ENCODE measurements at places on chromosomes 3 and 15.

GRCh38 chr3:80492162-80492561 is 724.4 kb upstream of the ROBO1 start:
- no peak for DNase-seq

DNA sequence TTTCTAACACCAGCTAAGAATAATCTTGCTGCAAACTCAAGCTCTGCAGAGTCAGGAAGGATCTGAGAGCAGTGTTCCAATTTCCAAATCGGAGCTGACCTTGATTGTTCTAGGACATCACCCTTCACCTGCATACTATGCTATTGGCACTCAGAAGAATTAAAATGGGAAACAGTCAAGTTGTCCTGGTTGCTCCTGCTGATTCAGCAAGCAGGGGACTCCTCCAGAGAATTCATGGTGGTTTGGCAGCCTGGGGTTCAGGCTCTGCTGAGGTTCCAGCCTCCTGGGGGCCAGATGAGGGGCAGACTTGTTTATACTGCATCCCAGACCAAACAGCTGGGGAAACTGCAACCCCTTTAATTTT is 213.7 kb upstream of the ADAMTS9 start:
- no peak for DNase-seq

GRCh38 chr3:134807189-134807588 is 12.1 kb downstream of the EPHB1 start:
- DNase-seq, result no peak

- DNase-seq, result no peak
Measured at GRCh38 chr15:40915116-40915661, 14.0 kb upstream of the DLL4 start.

DNA sequence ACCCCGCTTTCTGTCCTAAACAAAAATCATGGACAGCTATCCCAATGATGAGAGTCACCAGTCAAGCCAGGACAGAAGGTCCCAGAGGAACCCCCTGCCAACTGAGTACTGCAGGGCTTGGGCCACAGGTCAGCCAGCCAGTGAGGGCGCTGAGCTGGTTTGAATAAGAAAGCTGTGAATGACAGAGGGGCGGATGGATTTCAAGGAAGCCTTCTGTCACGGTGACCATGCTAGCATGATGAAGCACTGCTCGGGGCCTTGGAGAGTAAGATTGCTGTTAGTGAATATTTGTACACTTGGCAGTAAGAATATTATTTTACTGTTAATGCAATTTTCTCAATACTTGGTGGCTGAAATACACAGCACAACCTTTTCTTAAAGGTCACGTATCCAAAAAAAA is 734.0 kb upstream of the NR2F2 start:
- DNase-seq, result no peak

- DNase-seq, result no peak
Measured at GRCh38 chr3:136437043-136437442, 186.9 kb downstream of the PCCB start.

GRCh38 chr3:186802701-186803100 is 3.6 kb downstream of the RFC4 start:
- no peak for DNase-seq

DNA sequence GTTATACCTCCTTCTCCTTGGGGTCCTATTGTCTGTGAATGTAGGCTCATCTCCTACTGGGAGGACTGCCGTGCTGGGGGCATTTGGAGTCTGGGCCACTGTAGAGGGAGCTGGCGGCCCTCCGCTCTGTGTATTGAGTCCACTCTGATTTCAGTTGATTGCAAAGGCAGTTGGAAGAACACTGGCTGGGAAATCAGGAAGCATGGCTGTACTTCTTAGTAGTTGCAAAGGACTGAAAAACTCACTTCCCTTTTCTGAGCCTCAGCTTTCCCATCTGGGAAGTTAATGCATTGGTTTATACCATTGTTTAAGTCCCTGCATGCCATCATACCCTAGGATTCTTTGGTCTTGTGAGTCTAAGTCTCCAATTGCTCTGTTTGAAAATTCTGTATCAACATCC is 46.7 kb downstream of the TMED3 start:
- DNase-seq, result no peak

DNA sequence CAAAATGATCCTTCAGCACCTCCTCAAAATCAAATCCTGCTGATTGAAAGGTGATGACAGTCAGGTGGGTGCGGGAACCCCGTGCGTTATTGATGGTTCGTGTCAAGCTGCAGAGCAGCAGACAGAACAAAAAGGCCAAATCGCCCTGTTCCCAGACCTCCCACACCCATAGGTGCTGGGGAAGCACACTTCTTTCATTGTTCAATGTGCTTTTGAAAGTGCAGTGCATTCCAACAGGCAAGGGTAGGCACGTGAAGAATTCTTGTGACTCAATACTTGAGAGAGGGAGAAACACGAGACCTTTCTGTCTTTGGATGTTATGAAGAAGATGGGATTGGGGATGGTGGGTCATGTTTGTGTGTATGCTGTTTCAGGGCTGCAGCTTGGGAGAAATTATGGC is 514.0 kb downstream of the MCTP2 start:
- DNase-seq, result no peak

DNA sequence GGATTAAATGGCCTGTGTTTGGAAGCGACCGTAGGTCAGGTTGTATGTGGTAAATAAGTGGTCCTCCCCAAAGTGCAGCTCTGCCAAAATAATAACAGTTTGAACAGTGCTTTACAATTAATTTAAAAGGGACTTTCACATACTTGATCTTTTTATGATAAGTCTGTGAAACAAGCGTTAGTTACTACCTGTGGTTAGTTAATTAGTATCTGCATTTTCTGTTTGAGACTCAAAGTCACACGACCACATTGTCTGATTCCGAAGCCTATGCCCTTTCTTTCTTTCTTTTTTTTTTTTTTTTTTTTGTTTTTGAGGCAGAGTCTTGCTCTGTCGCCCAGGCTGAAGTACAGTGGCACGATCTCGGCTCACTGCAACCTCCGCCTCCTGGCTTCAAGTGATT is 45.1 kb downstream of the ATG7 start:
- DNase-seq, result no peak

DNA sequence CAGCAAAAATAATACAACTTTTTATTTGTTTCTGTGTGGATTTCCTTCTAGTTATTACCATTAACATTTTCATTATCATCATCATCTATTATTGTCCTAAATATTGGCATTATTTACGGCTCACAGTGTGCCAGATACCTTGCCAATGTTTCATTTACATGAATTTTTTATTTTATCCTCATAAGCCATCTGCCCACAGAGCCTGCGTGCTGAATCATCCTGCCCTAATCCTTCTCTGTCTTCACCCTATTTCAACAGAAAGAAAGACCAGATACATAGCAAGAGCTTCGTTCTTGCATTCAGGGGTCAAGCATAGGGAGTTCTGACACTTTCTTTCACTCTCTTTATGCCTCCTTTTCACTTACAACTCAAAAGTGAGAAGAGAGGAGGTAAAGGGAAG is 82.0 kb downstream of the KCNMB2 start:
- no peak for DNase-seq

GRCh38 chr15:80455051-80455648 is 51.0 kb downstream of the ARNT2 start:
- DNase-seq, result peak; percentile 72

DNA sequence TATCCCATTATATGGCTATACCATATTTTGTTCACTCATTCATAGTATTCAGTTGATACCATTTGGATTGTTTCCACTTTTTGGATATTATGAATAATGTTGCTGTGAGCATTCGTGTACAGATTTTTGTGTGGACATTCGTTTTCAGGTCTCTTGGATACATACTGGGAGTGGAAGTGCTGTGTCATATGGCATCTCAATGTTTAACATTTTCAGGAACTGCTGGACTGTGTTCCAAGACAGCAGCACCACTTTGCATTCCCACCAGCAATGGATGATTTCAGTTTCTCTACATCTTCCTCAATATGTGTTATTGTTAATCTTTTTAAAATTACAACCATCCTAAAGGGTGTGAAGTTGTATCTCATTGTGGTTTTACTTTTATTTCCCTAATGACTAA is 34.6 kb downstream of the SLC7A14 start:
- DNase-seq, result no peak

GRCh38 chr3:129317014-129317771 is 38.5 kb downstream of the HMCES start:
- no peak for DNase-seq

DNA sequence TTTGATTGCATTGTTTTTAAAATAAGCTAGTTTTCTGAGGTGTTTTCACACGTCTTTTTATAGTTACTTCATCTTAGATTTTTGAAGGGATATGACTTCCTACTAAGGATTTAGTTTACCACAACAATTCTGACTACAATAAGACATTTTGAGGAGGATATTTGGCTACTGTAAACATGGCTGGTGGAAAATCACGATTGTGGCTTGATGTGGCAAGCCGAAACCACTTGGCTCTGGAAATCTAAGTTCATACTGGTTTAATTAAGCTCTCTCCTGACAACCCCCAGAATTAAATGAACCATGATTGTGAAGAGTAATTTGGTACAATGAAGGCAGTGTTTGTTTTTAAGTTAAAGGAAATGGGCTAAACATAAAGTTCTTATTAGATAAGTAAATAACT is 30.8 kb downstream of the ST3GAL6 start:
- DNase-seq, result no peak

- no peak for DNase-seq
Measured at GRCh38 chr15:72338148-72338547, 18.2 kb upstream of the CELF6 start.

GRCh38 chr3:171443211-171443957 is 16.8 kb downstream of the TNIK start:
- DNase-seq, result no peak

DNA sequence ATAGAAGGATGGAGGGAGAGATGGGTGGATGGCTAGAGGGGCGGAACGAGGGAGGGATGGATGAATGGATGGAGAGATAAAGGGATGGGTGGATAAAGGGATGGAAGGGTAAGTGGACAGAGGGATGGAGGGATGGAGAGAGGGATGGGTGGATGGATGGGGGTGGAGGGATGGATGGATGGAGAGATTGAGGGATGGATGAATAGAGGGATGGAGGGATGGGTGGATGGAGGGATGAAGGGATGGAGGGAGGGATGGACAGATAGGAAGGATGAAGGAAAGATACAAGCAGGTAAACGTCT is 313.3 kb downstream of the UACA start:
- DNase-seq, result no peak

DNA sequence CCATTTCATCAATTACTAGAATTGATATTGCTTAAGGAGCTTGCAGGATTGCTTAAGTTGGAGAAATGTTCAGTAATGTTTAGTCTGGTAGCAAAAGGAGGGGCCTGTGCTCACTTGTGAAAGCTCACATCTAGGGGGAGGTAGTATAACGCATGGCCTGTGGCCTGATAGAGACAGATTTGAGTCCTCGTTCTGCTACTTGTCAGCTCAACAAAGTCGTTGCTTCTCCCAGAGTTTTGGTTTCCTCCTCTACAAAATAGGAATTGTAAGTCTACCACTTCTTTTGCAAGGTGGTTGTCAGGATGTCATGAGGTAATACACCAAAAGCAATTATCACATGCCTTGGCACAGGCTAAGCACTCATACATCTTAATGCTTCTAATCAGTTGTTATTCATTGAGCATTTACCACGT is 1.3 kb downstream of the ST3GAL6 start:
- no peak for DNase-seq

DNA sequence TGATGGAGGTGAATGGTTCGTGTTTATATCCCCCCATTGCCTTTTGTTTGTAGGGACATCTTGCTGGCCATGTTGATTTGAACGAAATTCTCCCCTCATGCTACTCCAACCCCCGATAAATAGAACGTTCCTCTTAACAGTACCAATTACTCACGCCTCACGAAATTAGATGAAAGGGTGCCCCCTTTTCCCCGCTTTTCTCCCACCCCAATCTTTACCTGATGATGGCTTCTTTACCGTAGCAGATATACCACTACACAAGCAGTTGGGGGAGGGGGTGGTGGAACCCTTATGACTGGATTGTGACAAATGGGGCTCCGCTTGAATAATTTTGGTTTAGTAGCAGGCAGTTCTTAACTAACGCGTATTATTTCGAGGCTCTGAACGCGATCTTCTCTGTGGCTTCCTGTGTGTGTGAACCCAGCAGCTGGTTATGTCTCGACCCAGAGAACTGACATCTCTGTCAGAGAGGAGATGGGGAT is 1.1 kb downstream of the PIAS1 start:
- peak; percentile 30 for DNase-seq

DNA sequence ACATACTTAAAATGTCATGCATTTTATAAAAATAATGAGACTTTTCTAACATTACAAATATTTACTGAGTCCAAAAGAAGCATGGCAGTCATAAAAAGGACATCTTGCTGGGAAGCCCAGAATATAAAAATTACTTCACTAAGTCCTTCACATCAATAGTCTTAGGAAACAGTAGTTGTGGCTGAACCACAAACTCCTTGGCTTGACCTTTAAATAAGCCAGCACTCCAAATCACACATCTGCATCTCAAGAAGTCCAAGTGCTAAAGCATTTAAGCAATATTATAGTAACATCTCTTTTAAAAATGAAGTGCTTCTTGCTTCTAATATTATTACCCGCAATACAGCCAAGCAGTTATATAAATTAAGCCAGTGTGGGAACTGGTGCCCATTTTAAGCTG is 8.8 kb downstream of the CCNL1 start:
- DNase-seq, result no peak

DNA sequence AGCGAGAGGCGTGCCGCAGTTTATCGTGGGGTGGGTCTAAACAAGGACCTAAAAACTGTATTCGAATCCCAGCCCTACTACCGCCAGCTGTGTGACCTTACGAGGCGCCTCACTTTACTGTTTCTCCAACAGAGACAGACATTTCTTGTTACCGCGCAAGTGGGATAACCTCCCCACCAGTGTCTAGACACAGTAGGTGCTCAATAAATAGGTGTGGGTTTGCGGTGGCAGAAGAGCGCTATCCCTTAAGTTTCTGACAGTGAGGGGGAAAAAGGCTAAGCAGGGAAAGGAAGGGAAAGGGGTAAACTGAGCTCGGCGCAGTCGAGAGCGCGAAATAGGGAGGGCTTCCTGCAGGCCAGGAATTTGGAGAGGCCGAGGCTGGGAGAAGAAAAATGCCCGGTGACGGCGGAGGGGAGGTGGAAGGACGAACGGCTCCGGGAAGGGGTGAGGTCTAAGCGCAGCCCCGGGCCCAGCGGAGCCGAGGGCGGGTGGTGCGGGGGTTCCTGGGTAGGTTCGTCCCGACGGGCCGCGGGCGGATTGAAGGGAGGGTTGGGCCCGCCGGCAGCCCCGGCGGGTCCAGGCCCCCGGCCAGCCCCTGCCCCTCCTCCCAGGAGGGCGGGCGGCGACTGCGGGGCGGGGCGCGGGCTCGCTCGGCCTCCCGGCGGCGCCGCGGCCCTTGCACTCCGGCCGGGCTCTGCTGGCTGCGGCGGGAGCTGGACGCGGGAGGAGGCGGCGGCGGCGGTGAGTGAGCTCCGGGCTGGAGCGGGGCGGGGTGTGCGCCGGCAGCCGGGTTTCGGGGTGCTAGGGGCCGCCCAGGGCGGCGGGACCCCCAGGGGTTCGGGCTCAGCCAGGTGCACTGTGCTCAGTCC is at the start of gene CGNL1:
TSS of gene CGNL1 (plus strand) at position 679 of the 869 bp plus-strand sequence. CDS start 61,495 bp downstream, outside the sequence.
- no peak for DNase-seq

DNA sequence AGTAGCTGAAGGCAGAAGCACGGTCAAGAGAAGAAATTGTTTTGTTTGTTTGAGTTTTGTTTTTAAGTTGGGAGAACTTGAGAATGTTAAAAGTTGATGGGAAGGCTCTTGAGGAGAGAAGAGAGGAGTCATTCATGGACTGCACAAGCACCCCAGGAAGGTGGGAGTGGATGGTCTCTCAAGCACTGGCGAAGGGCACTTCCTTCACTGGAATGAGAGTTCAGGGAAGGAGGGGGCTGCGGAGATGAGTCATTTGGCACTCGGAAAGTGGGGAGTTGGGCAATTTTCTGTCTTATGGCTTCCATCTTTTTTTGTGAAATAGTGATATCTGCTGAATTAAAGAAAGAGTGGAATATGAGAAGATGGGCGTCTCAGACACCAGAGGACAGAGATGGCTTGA is 66.0 kb downstream of the ATP13A4 start:
- DNase-seq, result no peak

- DNase-seq, result peak; percentile 74
Measured at GRCh38 chr3:110414855-110415254, 656.8 kb upstream of the NECTIN3 start.
